IPS DF 19.7 (cell line): ENCODE measurements at places on chromosomes 7 and 10.

DNA sequence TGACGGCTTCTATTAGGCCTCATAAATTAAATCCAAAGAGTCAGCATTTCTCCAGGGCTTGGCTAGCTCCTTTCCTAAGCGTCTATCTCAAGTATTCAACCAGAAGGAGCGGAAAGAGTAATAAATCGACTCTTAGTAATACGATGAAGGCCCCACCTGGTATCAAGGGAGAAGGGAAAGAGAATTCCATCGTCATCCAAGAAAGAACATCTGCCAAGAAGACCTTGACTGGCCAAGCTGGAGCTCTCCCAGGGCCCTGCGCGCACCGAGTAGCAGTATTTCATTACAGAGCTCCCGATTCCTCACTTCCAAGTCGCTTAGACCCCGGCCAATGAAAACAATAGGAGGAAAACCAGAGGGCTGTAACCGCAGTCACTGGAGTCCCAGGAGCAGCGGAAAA, 178.0 kb upstream of the FRMD4A start:
- no peak for DNase-seq

GRCh38 chr7:157834501-157835163, 497.8 kb downstream of the DNAJB6 start:
- DNase-seq = no peak

GRCh38 chr7:50356212-50356944, 51.9 kb downstream of the IKZF1 start:
- DNase-seq = no peak

DNA sequence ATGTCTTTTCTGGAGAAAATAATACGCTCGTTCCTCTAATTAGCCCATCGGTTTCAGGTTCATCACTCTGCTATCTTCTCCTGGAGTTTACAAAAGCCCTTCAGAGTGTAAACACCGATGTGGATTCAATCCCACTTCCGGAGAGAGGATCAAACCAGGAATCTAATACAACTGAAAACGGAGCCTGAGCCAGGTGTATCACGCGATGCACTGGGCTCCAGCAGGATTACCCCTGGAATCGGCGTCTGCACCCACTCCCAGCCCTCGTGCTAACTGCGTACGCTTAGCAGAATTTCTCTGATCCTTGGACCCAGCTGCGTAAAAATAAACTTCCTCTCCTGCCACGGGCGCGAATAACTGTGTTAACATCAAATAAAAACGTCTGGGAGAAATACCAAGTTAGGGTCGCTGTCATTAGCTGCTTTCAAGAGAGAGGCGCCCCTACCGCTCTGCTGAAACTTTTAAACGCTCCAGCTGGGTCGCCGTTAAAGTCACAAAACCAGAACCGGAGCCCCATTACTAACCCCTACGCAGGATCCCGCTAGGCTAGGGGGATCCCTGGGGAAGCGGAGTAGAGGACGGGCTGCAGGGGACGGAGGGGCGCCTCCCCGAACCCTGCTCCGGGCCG, 502 bp downstream of the ZNF3 start:
- DNase-seq = no peak

DNA sequence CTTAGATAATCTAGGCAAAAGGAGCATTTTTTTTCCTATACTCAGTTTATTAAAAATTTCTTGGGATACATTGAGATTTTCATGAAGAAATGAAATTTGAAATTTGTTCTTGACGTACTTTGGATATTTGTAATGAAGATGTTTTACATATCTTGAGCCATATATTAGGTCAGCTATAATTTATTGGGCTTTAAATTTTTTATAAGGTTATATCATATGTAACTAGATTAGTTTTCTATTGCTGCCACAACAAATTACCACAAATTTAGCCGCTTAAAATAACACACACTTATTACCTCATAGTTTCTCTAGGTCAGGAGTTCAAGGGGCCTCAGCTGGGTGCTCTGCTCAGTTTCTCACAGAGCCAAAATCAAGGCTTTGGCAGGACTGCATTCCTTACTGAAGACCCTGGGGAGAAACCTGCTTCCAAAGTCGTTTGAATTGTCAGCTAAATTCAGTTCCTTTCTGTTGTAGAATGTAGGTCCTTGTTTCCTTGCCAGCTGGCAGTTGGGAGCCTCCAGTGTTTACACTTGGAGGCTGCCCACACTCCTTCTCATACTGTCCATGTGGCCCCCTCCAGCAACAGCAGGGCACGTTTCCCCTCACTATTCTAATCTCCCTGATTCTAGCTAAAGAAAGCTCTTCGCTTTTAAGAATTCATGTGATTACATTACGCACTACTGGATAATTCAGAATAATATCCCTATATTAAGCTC, 42.6 kb upstream of the DNAH11 start:
- no peak for DNase-seq

DNA sequence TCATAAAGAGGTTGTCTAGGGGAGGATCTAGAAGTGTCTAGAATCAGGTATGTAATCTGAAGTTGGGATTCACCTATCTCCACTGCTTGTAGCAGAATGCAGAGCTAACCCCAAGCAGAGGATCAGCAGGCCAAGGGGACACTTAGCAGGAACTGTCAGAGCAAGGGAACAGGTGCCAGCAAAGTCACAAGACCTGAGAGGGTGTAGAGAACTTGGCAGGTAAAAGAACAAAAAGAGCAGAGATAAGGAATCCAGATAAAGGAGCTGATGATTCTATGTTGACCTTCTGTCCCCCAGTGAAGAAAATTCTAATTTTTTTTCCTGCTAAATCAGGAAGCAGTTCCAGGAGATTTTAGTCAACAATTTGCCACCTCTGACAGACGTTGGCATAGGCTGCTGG, 91.4 kb upstream of the CCDC71L start:
- DNase-seq = no peak

- DNase-seq = peak; percentile 48
Observed at GRCh38 chr7:84548366-84549365, 354.1 kb upstream of the SEMA3A start.

- no peak for DNase-seq
Observed at GRCh38 chr10:17817790-17818189, 8.6 kb downstream of the MRC1 start.

- no peak for DNase-seq
Observed at GRCh38 chr7:115013886-115014285, 92.0 kb downstream of the MDFIC start.

- DNase-seq = no peak
Observed at GRCh38 chr10:110413903-110414547, 83.7 kb upstream of the DUSP5 start.

DNA sequence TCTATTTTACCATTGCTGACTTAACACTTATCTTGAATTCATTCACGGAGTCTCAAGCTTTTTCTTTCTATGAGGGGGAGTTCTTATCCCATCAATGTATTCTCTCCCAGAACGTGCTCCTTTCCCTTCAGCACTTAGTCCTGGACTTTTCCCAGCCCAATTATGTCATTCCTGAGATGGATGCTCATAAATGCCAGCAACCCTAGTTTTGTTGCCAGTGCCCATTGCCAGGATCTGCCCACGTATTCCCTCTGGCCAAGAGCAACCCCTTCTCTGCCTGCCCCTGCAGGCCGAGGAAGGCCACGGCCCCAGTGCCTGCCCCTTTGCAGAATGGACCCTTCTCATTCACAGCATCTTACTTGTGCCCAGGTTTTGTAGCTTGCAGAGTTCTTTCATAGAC, 67.4 kb upstream of the PPP1R3C start:
- no peak for DNase-seq

GRCh38 chr7:149443523-149443922, 17.3 kb downstream of the ZNF777 start:
- DNase-seq = no peak
